Kidney capillary endothelial cell (primary cell): ENCODE measurements at places on chromosomes 12 and 14.
A peak's percentile ranks its signal among the peaks of the same experiment; 100 is the strongest.

DNA sequence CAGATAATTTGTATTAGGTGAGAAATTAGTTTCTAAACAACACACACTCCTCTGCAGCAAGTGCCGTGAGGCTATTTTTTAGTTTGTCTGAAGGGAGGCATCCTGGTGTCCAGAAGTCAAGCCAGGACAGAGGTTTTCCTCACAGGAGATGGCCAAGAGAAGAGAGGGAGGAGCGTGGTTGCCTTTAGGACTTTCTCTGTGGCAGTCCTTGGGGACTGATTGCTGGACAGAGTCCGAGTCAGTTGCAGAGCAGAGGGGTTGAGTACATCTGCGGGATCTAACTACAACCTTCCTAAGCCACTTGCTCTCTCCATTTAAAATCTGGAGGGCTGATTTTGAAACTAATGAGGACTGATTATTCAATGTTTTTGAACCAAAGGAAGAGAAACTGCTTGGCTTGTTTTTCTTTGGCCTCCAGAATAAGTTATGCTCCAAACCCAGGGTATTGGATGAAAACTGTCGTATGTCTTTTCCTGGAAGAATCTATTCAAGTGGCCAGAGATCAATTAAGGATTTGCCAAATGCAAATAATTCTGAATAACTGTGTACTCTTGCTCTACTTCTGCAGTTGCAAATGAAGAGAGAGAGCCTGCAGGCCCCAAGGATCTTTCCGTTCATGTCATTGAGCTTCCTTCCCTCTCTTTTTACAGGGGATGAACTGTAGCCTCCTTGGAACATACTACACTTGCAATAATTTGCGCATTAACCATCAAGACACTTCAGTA, 1.2 kb downstream of the SLCO1C1 start:
- no peak for DNase-seq

- DNase-seq, result no peak
Measured at GRCh38 chr12:9793779-9794395, 33.2 kb upstream of the CD69 start.

DNA sequence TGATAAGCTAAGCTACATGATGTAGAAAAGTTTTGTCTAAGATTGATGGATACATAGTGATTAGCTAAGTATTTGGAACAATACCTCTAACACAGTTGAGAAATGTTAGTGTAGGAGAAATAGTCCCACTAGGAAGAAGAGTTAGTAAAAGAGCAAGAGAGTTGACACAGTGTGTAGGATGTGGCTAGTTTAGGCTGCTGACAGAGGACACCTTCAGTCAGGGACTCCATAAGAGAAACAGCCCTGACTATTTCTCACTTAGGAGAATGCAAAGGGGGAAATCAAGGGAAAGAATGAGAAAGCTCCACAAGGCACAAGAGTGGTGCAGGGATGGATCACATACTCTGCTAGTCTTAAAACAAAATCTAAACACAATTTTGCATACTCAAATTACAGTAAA, 613.7 kb downstream of the SLC16A7 start:
- DNase-seq, result no peak

DNA sequence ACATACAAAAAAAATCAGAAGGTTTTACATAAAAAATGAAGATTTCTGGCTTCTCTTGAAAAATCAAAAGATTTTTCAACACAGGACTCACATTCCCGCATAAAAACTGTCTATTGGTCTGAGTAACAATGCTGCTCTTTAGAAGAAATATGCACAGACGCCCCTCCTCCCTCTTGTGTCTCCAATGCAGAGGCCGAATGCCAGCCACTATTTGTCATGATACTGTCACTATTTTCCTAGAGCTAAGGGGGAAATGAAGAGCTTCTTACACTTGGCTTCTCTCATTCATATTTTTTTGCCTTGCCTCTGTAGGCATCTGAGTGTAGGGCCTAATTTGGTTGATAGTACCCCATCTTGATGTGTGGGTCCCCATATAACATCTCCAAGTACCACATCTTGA, 98.0 kb downstream of the BBS10 start:
- DNase-seq, result peak; percentile 58

DNA sequence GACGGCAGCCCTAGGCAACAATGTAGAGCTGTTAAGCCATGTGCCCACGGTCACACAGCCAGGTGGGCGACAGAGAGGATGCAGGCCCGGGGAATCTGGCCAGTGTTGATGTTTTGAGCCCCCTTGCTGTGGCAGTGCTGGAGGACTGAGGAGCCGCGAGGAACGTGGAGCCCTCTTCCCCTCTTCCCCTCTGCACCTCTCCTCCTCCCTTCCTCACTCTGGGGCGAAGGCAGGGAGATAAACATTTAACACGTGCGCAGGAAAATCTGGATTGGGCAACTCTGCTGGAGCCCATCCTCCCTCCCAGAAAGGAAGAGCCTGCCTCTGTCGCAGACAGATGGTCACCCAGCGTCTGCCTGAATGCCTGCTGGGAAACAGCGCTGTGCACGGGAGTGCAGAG, 376.8 kb downstream of the FUT8 start:
- DNase-seq, result no peak

- DNase-seq, result peak; percentile 40
Measured at GRCh38 chr14:50560931-50561285, 963 bp downstream of the ATL1 start.

DNA sequence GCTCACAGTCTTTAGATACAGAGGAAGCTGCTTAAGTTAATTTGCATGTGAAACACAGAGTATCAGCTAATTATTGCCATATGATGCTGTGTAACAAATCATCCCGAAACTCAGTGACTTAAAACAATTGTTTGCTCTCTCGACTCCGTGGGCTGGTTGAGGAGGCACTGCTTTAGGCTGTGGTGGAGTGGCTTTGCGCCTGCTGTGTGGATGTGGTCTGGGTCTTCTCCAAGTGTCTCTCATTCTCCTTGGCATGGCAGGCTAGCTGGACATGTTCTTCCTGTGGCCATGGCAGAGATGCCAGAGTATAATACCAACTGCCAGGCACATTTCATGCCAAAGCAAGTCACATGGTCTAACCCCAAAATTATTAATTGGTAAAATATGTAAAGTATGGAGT, 40.9 kb downstream of the PELI2 start:
- DNase-seq, result no peak

DNA sequence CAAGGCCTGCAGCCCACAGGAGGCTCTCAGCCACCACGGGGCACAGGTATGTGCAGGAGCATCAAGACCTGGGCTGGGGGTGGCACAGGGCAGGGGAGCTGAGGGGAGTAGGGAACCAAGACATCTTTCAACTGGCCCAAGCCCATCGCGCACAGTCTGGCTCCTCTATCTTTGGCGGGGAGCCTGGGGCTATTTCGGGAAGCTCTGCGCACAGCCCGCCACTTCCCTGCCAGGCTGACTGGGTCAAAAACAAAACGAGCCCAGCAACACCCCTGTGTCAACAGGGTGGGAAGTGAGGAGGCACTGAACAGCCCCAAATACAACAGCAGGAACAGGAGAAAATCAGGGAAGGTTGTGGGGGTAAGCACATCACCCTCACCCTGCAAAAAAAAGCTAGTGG, 83.9 kb downstream of the ARL6IP4 start:
- DNase-seq, result no peak

GRCh38 chr12:59147791-59148190, 227.5 kb upstream of the LRIG3 start:
- no peak for DNase-seq

GRCh38 chr14:55799508-55800095, 219.6 kb downstream of the KTN1 start:
- no peak for DNase-seq

DNA sequence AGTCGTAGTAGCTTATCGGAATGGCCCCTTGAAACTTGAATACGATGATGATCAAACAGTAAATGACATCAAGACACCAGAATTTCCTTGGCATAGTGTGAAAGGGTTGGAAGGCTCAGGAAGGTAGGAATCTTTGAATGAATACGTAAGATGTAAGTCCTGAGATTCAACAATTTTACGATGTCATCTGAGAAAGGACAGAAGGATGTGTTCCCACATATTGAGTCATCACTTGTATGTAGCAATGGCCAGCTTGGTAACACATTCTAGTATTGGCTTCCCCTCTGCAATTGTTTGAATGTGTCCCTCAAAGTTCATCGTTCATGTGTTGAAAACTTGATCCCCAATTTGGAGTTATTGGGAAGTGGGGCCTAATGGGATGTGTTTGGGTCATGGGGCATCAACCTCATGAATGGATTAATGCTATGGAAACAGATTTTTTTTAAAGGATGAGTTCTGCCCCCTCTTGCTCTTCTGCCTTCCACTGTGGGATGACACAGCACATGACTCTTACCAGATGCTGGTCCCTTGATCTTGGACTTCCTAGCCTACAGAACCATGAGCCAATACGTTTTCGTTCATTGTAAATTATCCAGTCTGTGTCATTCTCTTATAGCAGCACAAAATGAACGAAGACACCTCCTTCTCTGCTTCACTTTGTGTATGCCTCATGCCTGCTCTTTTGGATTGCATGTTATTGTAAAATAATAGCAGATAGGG, 284.6 kb downstream of the BCAT1 start:
- no peak for DNase-seq

DNA sequence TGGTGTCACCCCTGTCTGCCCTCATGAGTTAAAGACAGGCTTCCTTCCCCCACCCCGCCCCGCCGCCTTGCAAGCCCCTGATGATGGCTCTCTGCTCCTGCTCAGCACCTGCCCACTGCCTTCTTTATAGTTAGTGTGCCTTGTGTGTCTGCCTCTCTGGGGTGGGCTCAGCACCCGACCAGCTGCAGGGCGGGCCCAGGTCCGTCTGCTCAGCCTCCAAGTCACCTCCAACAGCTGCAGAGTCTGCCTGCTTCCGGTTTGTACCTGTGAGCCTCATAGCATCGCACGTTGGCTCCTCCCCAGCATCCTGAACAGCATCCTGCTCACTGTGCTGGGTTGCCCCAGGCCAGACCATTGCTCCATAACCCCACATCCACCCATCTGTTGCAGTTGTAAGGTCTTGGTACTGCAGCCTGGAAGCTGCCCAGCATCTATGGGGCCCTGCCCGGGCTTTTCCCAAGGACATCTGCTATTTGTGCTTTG, 3.5 kb downstream of the TGFB3 start:
- no peak for DNase-seq

DNA sequence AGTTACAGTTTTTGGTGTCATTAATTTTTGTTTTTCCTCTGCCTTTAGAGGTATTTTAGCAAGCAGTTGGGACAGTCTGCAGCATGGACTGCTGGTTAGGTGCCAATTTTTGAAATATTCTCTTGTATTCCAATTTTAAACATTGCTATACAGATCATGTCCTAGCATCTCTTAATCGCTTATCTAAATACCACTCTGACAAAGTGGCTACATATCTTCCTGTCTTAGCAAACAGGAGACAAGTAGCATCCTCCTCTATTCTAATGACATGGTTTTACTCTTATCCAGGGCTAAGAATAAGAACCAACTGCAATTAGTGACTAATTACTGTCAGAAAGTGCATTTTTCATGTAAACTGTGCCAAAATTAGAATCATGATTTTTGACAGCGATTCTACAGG, 117.8 kb upstream of the ATP2B1 start:
- DNase-seq, result no peak

DNA sequence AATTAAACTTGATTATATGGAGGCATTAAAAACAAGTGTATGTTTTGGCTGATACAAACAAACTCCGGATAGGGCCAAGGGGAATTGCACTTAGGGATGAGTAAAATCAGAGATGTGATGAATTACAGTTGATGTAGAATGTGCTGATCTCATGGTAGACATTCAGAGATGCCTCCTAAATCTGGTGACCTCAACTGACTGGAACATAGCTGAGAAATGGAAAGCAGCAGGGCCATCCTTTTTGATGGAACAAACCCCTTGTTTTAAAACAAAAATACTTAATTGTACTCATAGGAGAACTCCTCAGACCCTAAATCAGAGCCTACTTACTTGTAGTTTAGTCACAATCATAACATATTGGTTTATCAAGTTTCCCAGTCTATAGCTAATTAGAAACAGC, 122.8 kb downstream of the C12orf75 start:
- DNase-seq, result no peak

- DNase-seq, result no peak
Measured at GRCh38 chr14:31362746-31363145, 57.6 kb downstream of the HEATR5A start.

DNA sequence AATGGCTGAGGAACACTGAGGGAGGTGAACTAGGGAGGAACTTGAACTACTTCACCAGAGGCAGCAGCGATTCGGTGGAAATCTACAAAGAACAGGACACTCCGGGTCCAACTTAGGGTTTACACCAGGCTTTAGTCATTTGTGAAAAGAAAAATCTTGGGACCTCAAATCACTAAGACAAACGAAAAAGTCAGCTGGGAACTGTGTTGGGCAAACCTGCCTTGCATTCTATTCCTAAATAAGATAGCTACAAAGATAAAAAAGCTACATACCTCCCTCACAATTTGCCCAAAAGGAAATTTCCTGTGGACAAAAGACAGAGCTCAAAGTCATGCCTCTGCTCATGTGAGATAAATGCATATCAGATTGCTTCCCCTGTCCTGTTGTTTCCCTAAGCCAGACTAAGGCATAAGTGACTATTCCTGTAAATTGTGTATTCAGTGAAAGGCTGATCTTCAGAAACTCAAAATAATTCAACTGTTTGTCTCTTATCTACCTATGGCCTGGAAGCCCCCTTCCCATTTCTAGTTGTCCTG, 106.6 kb downstream of the APAF1 start:
- DNase-seq, result no peak

DNA sequence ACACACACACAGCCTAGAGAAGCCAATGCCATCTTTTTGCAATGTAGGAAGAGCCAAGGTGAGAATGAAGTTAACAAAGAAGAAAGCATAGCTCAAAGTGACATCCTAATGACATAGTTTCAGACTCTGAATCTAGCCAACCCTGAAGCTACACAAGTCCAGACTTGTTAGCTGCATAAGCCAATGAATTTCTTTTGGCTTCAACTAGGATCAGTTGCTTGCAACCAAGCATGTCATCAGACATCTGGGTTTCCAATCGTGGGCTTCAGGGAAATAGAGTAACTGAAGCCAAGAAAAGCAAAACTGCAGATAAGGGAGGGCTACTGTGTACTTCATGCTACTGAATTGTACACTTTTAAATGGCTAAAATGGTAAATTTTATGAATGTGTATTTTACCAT, 4.4 kb upstream of the GPHN start:
- no peak for DNase-seq
